Activated T-cell treated with anti-CD3 and anti-CD28 coated beads, Interleukin-2, amount 50 U/mL, for 48 hours (primary cell): ENCODE measurements at places on chromosomes 2 and 18.

DNA sequence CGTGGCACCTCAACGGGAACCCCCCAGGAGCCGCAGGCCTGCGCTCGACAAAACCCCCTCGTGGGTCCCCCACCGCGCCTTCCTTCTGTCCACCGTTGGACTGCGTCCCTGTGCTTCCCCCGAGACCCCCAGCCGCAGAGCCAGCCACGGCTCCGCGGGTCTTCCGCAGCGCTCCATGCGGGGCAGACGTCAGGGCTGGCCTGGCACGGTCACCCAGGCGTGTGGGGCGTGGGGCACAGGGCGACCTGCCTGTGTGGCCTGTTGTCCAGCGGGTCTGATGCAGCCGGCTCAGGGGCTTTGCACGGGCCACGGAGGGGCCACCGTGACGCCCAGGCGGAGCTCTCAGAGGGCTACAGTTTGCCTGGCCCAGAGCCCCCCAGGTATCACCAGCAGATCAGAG, 11.0 kb downstream of the NFATC1 start:
- no peak for DNase-seq

DNA sequence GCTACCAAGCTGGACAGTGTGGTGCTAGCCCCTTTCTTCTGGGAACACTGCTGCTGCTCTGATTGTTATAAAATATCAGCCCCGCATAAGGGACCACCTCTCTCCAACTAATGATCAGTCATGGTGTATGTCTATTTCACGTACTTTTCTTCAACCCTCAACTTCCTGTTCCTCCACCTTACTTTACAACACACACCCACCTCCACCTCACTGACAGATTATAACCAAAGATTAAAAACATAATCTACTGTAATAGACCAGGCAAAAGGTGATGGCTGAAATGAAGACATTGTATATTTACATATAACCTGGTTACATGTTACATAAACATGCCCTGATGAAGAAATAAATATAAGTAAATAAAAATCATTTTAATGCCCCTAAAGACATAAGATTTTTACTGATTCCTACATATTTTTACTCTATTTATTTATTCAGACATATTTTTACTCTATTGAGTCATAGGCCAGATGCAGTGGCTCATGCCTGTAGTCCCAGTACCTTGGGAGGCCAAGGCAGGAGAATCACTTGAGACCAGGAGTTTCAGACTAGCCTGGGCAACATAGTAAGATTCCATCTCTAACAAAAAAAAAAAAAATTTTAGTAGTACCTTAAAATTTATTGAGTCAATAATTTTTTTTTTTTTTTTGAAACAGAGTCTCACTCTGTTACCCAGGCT, 12.8 kb downstream of the STK39 start:
- no peak for DNase-seq

DNA sequence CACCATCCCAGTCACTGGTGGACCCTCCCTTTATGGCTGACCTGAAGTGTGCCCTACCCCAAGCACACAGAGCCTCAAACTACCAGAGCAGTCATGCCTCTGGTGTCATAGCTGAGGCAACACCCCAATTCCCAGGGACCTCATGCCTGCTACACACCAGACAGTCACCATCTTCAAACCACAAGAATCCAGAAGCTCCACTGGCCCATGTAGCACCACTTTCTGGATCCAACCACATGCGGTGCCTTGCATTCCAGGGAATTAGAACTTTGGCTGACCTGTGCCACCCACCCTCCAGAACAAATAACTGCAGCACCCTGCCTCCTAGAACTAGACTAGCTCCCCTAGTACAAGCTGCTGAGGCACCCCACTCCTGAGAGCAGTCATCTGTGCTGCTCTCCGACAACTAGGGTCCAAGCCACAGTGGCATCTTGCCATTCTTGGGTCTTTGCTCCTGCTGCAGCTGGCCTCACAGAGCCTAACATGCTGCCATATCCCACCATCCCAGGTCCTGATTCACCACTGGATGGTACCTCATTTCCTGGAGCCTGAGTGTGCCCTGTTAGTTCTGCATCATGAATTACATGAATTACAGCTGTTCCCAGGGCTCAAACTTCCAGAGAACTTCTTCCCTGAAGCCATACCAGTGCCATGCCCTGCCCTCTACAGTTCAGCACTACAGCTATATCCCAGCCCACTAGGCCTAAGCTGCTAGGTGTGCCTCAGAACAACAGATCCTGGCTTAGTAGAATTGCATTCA, 243.8 kb upstream of the CHST9 start:
- DNase-seq, result no peak

DNA sequence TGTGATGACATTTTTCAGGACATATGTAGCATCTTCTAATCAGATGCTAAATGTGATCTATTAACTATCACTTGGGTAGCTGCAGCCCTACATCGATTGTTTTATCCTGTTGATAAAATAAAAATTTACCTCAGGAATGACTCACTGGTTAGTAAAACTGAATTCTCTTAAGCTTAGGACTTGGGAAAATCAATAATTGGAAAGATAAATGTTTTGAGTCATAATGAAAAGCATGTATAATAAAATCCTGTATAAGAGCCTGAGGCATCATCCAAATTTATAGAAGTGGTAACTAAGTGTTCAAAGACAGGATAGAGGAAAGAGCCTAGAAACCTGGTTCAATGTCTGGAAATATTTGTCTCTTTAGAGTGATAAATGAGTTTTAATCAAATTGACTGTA, 168.1 kb upstream of the VWC2L start:
- no peak for DNase-seq

DNA sequence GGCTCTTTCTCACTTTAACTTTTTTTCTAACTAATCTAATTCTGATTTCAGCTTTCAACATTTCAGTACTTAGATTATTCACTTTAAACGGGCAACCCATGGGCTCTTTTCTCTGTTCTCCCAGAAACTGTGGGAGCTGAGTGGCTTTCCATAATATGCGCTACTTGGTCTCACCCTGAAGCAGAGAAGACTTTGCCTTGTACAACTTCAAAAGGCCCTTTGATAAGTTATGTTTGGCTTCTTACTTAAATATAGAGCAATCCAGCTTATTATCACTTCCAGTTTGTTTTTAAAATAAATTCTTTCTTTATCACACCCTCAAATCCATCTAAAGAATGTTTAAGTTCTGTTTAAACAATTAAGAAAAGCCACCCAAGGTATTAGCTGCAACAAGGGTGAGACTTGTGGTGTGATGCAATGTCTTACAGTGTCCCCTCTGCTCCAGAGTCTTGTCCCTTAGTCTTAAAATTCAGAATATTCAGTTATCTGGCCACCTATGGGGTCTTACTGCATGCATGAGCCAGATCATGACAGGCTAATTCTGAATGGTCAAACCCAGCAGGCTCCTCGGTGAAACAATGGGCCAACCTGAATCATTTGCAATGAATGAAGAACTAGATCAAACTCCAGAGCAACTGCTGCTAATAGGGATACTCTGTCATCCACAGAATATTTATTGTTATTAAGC, 38.8 kb downstream of the GCG start:
- DNase-seq, result no peak

DNA sequence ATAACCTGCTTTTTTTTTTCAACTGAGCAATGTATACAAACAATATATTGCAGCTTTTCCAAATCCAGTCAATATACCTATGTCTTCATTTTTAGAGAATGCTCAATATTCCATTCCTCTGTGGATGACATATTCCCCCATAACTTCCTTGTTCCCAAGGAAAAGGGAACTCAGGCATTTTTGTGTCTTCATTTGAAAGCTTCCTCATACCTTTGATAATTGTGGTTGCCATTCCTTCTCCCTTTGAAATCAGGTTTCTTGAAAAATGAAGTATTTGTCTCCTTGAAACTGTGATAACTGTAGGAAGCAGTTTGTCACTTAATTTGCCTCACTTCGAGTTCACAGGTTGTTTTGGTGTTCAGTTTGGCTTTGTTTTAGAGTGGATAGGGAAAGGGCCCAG, 13.5 kb downstream of the ELAC1 start:
- no peak for DNase-seq

- DNase-seq, result no peak
These were observed 62.8 kb downstream of the GALNT14 start for GRCh38 chr2:31075431-31075830.

GRCh38 chr2:104656571-104657163, 197.2 kb upstream of the POU3F3 start:
- no peak for DNase-seq

GRCh38 chr2:108594132-108594981, 60.1 kb downstream of the LIMS1 start:
- no peak for DNase-seq

DNA sequence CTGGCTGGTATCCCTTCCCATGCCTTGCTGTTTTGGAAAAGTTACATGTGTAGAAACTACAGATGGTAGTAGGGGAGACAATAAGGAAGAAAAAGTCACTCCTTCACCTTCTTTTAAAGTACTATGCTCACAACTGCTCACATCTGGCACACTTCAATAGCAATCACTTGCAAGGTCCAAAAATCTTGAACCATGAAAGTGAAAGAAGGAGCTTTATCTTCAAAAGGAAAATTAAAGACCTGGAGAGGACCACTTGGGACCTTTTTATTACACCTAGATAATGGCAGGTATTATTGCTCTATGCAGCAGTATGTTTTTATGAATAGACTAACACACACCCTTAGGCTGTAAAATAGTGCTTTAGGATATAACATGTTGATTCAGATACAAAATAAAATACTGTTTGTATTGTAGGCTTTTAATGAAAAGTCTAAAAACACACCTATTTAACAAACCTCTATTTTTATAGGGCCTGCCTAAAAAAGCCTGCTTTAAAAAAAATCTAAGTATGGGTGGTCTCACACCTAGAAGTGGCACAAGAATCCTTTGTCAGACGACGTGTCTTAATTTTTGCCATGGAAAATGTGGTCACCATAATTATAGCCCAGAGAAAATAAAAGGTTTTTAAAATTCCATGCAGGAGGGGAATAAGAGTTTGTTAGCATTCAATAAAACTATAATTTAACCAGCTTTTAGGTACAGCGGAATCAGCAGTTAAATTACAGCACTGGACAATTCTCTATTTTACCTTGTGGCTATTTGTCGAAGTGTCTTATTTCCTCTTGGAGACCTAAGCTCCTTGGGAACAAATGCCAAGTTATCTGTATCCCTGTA, 124.0 kb downstream of the BCL2 start:
- no peak for DNase-seq

DNA sequence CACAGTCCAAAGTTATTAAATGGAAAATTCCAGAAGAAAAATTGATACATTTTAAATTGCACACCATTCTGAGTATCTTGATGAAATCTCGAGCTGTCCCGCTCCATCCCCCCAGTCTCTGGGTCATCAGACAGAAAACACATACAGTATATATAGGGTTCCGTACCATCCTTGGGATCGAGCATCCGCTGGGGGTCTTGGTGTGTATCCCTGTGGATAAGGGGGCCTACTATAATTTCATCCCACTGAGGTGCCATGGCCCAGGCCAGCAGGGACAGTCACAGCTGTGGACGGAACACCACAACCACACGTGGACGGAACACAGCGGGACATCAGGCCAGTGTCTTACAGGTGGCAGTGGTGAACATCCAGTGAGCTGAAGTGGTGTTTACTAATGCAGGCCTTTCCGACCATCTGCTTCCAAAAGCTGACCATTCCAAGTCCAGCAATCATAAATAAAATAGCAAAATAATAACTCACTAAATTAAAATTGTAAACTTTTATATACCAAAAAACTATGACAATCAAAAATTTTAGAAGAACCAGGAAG, 14.0 kb downstream of the TWIST2 start:
- DNase-seq, result no peak

- peak; percentile 82 for DNase-seq
These were observed 44.5 kb downstream of the USP34 start for GRCh38 chr2:61426267-61426897.

DNA sequence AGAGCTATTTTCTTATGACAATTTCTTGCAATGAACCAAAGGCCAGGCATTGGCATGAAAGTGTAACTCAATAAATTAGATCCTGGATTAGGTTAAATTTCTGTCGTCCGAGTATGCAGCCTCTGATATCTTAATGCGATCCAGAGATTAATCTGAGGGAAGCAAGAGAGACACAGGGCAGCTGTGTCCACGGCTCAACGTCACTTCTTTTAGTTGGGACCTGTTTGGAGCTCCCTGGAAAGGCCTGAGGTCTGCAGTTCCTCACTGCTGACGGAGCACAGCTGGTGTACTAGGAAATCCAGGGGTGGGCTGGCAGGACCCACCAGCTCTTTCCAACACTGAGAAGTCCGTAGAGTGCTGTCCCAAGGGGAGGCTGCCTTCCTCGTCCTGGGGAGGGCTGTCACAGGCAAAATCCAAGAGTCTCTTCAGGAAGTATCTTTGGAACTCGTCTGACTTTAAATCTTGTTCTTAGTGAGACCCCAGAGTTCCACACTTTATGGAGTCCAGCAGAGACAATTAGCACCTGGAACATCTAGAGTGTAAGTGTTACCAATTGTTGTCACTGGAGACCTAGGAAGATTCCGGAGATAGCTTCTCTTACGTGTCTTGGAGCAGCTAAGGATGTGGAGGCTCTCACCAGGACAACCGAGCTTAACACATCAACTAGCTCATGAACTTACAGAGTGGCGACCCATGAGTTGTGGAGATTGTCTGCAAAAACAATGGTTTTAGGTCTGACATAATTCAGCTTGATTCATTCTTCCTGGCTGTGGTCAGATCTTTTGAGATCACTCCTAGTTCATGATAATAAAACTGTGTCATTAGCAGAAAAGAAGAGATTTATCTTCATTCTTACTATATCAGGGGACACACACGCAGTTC, 173.7 kb downstream of the ACKR3 start:
- no peak for DNase-seq

DNA sequence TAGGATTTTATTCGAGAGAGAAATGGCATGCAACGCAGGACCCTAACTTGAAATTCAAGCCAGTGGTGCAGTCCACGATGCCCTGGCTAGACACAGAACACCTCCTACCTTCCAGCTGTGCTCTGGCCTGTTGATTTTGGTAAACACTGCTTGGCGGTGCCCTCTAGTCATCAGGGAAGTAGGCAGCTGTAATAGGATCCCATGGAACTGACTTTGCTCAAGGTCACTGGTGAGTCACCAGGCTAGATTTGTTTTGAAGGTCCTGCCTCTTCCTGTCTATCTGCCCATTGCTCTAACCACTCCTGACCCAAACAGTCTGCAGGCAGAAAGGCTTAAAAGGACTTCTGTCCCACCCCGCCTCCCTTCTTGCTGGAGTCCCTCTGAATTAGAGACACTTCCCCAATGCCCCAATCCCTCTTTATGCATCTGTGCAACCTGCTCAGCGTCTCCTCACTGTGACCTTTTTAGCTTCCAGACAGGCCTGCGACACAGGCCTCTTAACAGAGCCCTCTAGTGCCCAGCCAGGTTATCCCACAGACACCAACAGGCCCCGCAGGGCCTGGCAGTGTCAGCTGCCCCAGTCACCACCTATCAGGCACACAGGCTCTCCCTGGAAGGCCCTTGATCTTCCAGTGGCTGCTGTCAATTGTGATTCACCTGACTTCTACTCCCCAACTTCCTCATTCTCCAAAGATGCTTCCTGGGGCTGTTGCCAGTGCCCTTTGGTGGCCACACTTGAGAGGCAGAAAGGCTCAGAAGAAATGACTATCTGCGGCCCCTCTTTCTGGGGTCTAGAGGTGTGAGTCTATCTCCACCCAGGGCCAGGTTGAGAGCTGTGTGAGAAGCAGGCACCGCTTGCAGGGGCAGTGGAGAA, 5.2 kb downstream of the TMEM127 start:
- peak; percentile 59 for DNase-seq
